SHP77 (cell line): ENCODE measurements at places on chromosomes 6 and 20.

DNA sequence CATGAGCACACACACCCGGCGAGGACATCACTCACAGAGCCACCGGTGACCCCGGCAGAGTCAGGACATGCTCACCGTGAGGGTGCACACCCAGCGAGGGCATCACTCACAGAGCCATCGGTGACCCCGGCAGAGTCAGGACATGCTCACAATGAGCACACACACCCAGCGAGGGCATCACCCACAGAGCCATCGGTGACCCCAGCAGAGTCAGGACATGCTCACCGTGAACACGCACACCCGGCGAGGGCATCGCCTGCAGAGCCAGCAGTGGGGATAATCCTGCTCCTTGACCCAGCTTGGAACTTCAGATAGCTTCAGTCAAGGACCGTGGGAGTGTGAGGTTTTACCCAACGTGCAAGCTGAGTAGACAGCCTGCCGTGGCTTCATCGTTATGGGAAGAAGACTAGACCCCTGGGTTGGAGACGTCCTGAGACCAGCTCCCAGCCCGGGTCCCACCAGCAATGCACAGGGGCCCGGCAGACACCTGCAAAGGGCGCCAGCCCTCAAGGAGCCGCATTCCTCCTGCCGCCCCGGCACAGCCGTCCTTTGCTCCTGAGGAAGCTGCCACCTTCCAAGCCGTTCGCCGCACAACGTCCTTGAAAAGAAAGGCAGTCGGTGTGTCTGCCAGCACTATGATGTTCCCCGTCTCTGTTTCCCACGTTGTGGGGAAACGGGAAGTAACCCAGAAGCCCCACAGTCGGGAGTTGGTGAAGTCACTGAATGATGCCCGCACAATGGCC is 192.3 kb downstream of the DLL1 start:
- no peak for DNase-seq

GRCh38 chr6:125787791-125788190 is 3.0 kb upstream of the NCOA7 start:
- DNase-seq = no peak

- DNase-seq = no peak
Observed at GRCh38 chr20:34110745-34111641, 1.1 kb downstream of the EIF2S2 start.

- DNase-seq = peak; percentile 31
Observed at GRCh38 chr6:158018851-158019361, 37.2 kb downstream of the SYNJ2 start.

DNA sequence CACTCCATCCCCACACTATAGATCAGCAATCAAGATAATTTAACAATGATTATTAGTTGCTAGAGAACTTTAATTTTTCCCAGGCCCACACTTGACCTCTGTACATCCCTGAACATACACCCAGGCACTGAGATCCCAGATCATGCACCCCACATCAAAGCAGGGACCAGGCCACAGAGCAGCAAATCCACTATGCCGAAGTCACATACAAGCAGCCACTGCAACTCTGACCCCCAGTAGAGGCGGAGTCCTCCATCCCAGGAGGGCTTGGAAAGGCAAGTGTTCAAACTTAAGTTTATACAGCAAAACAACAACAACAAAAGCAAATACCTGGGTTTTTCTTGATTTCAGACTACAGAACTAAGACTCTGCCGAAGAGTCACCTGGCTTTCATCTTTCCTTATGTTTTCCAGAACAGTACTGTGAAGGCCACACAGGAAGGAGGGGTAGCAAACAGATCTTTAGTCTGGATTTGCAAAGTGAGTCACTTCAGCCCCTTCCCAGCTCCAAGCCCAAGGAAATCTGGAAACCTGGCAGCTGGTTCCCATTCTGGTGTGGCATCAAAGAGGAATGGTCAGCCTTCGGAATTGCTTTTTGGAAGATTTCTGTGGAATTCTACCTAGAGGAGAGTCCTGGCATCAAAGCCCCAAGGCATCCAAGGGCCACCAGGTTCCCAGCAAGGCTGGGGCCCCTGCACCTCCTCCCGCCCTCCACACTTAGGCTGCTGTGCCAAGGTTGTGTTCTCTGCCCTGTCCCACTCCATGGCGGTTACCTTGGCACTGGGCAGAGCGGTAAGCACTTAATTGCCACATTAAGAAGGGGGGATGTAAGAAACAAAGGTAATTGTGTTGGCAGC is 7.3 kb downstream of the JAG1 start:
- DNase-seq = no peak

GRCh38 chr20:24868396-24868927 is 80.6 kb upstream of the CST7 start:
- no peak for DNase-seq
